Occipital lobe (tissue), 3 donors: ENCODE measurements at places on chromosomes 12 and 14.

DNA sequence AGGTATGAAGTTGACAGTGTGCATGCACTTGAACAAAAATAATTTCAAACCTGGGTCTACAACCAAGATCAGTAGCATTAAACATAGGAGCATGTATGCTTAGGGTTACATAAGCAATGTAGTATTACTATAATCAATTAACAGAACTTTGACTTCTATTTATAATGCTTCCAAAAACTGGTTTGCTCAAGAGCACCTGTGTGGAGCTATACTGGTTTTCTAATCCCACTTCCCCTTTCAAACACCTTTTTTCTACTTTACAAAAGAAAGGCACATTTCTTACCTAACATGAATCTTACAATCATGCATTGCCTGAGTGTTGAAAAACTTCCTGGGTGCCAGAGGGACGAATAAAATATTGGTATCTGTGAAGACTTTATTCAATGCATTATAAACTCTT, 72.7 kb downstream of the EFCAB11 start:
- DNase-seq: no peak

DNA sequence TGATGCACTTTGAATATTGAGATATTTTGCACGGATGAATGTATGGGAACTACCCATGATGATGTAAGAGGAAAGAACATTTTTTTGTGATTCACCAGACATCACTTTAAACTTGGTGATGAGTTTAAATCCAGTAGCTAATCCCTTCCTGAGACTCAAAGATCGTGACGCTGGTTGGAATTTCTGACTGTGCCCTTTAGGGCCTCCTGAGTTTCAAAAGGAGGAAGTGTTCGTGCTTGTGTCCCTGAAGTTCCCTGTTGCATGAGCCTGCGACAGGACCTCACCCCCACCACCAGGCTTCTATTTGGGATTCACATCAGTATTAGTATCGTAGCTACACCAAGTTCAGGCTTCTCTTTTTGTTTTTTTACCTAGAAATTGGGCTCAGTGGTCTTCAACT, 18.6 kb upstream of the RIN3 start:
- DNase-seq: no peak

GRCh38 chr14:82341261-82341810, 807.7 kb upstream of the SEL1L start:
- DNase-seq: no peak

DNA sequence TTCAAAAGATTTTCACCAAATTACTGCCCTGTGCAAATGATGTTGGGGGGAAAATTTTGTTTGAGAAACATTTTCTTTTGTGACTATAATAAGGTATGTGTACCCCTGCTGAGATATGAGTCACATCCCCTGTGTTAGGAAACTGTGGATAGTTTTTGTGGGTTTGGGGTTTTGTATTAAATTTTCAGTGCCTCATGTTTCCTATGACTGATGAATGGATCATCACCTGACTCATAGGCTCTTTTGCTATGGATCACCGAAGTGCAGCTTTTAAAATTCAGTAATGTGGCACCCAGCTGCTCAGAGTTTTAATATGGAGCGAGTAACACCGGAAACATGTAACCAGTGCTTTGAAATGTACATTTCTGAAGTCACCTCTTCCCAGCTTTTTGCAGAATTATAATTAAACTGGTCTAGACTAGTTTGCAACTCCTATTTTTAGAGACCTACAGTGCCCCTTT, 167.4 kb upstream of the HMGA2 start:
- no peak for DNase-seq

GRCh38 chr12:76391461-76391860, 43.2 kb upstream of the BBS10 start:
- no peak for DNase-seq

DNA sequence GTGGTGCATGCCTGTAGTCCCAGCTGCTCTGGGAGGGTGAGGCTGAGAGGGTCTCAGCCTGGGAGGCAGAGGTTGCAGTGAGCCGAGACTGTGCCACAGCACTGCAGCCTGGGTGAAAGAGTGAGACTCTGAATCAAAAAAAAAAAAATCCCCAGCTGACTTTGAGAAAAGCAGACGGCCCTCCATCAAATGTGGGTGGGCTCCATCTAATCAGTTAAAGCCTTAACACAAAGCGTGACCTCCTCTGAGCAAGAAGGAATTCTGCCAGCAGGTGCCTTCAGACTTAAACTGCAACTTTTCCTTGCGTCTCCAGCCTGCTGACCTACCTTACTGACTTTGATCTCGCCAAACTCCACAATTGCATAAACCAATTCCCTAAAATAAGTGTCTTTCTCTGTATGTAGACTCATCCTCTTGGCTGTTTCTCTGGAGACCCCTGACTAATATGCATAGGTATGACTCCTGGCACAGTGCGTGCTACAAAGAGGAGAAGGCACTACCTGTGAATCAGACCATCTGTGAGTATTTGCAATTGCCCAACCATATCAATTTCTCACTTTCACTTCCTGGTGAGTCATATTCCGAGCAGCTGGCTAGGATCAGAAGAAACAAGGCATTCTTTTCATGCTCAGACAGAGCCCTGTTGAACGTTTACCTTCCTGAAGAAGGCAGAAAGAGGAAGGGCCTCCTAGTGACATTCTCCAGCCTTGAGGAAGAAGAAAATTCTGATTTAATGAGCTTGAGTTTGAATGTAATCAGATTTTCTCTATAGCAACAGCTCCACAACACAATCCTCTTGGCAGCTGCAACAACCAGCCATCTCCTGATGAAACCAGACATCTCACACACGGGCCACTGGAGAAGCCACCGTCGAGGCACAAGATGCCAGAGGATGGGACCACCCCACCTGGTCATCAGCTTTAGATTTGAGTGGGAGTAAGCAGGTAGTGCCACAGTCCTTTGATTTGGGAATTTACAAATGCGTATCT, 54.3 kb downstream of the CLMN start:
- DNase-seq: peak; percentile 22

- DNase-seq: no peak
Measured at GRCh38 chr12:120376934-120377572, 8.1 kb upstream of the MSI1 start.

GRCh38 chr12:28755027-28755426, 394.1 kb upstream of the FAR2 start:
- no peak for DNase-seq

DNA sequence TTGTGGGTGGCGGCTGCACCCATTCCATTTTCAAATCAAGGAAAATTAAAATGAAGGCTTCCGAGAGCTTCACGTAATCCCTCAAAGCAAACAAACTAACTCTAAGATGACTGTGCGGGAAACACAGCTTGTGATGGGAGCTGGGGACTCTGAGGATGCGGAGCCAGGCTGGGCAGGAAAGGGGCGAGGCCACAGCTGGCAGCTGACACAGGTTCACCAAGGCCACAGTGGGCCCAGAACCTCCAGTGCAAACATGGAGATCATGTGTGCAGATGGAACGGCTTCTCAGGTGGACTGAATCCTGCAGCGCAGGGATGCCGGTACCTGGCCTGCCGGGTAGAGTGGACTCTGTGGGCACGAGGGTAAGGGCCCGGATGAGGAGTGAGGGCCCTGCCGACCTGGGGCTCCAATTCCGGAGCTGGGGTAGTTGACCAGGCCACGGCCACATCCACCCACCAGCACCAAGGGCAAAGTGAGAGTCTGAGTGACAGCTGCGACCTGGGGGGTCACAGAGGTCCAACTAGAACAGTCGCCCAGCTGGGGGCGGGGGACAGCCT, 19.2 kb upstream of the BTBD6 start:
- DNase-seq: no peak

DNA sequence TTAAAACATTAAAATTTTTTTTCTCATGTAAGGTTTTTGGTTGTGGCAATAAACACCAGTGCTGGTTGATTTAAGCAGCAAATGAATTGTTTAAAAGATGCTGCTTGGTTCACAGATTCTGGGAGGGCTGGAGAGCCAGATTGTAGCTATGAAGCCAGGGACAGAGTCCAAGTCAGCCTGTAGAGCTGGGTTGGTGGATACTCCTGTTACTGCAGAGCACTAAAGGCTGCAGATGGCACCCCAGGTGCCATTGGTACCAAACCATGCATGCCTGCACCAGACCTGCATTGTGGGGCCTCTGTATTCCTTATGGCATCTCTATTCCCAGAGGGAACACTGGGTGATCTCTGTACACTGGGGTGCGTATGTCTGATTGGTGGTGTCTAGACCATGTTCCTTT, 113.3 kb downstream of the SNAPC1 start:
- DNase-seq: no peak

DNA sequence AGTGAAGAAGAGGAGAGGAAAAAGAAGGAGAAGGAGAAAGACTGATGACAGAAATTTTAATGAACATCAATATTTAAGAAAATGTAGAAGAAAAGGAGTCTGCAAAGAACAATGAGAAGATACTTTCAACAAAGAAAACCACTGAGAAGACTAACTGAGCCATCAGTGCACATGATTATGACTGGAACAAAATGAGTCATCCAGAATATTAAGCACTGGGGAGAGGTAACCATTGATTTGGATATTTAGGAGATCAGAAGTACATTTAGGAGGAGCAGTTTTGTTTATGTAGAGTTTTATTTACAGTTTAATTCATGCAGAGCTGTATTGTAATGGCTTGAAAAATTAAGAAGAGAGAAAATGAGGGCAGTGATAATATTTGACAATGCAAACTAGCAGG, 159.1 kb downstream of the C12orf50 start:
- DNase-seq: no peak

DNA sequence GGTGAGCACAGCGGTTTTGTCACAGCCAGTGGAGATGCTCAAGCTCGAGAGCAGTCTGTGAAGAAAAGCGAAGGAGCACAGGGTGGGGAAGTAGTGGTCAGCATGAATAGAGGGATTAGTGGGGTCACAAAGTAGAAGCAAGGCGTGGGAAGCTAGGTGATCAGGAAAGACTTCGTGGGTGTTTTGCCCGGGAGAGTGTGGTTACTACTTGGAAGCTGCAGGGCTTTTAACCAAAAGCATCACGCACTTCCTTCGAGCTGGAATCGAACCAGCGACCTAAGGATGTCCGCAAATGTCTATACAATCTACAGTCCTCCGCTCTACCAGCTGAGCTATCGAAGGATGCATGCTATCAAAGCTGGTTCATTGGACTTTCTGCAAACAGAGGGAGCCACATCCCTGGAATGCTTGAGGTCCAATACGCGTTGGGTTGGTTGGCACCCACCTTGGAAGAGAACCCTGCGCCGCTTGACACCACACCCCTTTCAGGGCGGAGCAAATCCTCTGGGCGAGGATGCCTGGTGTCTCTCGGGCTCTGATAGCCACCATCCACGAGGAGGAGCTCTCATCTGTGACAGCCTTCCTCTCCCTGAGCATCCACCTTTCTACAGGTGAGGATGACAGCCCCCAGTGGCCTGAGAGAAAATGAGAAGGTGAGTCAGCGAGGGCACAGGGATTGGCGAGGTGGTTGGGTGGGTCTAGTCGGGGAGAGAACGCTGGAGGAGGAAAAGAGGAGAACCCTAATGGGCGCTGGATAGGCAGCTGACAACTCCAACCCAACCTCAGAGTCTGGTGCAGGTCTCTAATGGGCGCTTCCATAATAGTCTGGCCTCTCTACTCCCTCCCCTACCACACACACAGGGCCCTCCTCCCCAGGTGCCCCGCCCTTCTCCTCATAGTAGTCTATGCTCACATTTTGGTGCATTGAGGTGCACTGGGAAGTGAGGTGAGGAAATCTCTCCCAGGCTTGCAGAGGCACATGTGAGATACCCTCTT, 16.0 kb upstream of the OR6S1 start:
- no peak for DNase-seq

- no peak for DNase-seq
Measured at GRCh38 chr12:129466499-129466898, 437.3 kb downstream of the TMEM132D start.

GRCh38 chr14:92928258-92928629, 5.3 kb downstream of the CHGA start:
- DNase-seq: peak; percentile 51

GRCh38 chr12:67929384-67929772, 59.9 kb upstream of the IFNG-AS1 start:
- no peak for DNase-seq

GRCh38 chr12:96197503-96198272, 3.5 kb downstream of the ELK3 start:
- no peak for DNase-seq

DNA sequence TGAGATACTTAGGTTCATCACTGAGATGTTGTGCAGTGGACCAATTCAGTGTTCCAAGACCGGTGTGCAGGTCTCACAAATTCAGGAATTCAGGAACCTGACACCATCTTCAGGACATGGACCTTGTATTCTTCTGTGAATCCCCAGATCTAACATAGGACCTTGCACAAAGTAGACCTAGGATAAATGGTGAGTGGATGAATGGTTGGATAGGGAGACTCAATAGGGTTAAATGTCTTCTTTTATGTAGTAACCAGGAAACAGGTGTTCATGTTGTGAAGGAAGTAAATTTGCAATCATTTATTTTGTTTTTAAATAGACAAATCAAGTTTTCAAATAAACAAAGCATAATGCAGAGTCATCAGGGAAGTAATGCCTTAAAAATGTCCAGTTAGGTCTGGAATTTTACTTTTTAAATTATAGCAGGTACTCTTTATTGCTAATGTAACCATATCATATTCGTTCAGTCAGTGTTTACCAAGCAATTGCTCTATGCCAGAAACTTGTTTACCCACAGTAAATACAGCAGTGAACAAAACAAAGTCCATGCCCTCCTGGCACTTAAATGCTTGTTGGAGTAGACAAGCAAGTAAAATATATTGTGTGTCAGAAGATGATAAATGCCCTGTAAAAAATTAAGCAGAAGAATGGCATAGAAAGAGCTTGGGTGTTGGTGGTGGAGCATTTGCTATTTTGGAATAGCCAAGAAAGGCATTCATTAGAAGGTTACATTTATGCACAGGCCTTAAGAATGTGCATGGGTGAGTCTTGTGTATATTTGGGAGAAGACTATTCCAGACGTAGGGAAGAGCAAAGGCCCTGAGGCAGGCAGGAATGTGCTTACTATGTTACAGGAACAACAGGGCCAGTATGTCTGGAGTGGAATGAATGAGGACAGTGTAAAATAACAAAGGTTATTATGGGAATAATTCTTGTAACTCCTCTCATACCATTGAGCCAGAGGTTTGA, 26.3 kb downstream of the RXYLT1 start:
- DNase-seq: no peak

GRCh38 chr12:127811988-127812387, 455.0 kb upstream of the TMEM132C start:
- peak; percentile 25 for DNase-seq

DNA sequence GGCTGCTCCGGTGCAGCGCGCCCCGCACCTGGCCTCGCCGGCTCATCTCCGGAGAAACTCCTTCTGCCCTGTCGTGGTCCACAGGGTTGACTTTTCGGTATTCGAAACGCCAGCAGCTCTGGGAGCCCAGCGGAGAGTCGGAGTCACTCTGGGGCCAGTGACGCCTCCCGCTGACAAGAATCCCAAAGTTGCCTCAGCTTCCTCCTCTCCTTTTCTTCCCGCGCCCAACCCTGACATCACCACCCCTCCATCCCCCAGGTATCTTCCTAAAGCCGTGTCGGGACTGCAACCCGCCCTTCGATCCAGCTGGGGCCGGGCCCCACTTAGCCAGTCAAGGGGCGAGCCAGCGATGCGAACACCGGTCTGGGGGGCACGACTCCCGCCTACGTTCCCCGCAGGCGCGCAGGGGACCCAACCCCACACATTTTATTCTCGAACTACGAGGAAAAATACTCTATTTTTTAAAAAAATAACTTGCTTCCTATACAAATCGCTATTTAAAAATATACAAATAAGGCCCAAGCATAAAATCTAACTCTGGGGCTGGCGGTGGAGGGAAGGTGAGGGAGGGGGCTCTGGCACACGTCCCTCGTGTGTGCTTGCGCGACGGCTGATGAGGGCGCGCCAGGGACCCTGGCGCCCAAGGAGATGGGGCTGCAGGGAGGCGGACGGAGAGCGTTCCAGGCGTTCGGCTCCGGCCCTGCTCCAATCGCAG, 2.1 kb downstream of the NKX2-8 start:
- no peak for DNase-seq
